EL (cell line): ENCODE measurements at places on chromosomes 7 and 10.

- DNase-seq: no peak
These were observed 105.0 kb downstream of the TRIL start for GRCh38 chr7:28853150-28853549.

- no peak for DNase-seq
These were observed 61.2 kb upstream of the PLA2G12B start for GRCh38 chr10:73015779-73016178.

- peak; percentile 30 for DNase-seq
These were observed 591 bp downstream of the BZW2 start for GRCh38 chr7:16646472-16647072.

- DNase-seq: peak; percentile 80
These were observed 306.2 kb downstream of the BICC1 start for GRCh38 chr10:58818900-58819299.

- DNase-seq: no peak
These were observed 1.2 kb downstream of the TBATA start for GRCh38 chr10:70784016-70784415.

GRCh38 chr10:110179220-110179619 is 28.2 kb upstream of the MXI1 start:
- DNase-seq: no peak

DNA sequence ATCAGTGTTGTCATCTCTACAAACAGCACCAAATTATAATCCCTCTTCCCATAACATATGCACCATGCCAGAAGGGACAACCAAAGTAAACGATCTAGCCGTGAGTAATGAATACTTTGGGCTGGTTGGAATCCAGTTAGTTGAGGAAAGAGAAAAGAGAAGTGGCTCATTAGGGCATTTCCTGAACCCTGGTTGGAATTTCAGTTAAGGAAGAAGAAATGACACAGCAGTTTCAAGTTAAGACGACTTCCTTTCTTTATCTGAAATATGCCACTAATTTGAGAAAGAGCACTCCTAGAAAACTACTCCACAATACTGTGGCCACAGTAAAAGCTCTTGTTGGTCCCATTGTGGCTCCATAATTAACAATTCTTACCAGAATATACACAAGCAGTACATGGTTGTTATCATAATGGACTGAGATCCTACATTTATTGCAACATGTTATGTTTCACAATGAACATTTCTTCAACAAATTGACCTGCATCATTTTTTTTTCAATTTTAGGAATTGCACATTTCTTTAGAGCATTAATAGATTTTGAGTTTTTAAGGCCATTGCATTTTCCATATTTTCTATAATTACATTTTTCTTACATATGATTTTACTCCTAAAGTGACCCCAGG is at the start of gene TFEC:
TSS of gene TFEC (minus strand) at position 113 of the 626 bp plus-strand sequence. CDS start 46,322 bp downstream, outside the sequence.
- DNase-seq: peak; percentile 8

DNA sequence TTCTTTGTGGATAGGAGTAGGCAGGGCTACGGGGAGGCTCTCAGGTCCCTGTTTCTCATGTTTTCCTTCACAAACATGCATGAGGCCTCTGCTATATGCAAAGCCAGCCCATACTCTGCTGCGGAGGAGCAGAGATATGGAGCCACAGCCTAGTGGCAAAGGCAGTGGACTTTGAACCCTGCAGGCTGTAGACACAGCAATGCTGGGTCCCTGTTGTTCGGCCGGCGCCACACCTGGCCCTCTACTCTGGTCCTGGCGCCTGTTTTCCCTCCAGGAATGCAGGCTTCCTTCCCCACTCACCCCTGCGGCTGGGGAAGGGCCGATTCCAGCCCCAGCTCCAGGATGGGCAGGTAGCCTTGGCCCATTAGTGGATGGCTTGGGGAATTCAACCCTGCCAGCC is 11.5 kb downstream of the CLRN3 start:
- no peak for DNase-seq

DNA sequence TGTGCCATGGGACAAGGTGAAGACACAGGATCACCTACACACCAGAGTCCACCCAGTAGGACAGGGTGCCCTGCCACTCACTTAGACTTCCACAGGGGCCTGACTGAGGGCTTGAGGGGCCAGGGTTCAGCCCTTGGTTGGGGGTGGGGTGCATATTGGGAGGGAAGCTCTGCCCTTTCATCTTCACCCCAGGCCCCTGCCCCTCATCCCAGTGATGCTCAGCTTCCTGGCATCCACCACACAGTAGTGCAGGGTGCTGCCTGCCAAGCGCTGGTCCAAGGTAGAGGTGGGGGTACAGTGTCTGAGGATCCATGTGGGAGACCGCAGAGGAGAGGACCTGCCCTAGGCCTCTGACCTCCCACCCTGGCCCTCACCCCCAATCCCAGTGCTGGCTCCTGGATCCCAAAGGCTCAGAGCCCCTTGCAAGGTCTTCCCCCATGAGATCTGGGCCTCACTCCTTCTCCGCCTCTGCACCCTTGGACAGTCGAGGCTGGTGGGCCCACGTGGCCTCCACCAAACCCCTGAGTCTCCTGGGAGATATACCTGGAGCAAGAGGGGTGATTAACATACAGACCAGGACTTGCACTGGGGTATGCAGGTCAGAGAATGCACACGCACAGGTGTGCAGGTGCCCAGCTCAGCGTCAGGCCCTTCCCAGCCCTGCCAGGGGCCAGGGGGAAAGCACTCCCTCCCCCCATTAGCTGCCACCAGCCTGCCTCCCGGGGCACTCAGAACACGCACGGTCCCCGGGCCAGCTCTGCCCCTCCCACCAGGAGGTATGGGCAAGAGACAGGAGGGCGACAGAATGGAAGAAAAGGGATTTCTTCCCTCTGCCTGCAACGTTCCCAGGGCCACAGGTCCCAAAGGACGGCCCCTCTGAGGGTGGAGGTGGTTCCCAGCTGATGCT is 8.6 kb upstream of the IRF5 start:
- DNase-seq: no peak

- DNase-seq: no peak
These were observed 5.6 kb downstream of the TBL2 start for GRCh38 chr7:73572767-73573186.

- peak; percentile 31 for DNase-seq
These were observed 5.6 kb upstream of the IFIT2 start for GRCh38 chr10:89296220-89296648.

GRCh38 chr10:89478739-89479654 is 56.4 kb downstream of the SLC16A12 start:
- no peak for DNase-seq

DNA sequence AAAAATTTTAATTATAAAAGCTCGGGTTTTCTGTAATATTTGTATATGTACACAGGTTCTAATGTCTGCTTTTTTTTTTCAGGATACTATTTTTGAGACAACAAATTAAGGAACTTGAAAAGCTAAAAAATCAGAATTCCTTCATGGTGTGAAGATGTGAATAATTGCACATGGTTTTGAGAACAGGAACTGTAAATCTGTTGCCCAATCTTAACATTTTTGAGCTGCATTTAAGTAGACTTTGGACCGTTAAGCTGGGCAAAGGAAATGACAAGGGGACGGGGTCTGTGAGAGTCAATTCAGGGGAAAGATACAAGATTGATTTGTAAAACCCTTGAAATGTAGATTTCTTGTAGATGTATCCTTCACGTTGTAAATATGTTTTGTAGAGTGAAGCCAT is 57.9 kb upstream of the BAMBI start:
- no peak for DNase-seq

DNA sequence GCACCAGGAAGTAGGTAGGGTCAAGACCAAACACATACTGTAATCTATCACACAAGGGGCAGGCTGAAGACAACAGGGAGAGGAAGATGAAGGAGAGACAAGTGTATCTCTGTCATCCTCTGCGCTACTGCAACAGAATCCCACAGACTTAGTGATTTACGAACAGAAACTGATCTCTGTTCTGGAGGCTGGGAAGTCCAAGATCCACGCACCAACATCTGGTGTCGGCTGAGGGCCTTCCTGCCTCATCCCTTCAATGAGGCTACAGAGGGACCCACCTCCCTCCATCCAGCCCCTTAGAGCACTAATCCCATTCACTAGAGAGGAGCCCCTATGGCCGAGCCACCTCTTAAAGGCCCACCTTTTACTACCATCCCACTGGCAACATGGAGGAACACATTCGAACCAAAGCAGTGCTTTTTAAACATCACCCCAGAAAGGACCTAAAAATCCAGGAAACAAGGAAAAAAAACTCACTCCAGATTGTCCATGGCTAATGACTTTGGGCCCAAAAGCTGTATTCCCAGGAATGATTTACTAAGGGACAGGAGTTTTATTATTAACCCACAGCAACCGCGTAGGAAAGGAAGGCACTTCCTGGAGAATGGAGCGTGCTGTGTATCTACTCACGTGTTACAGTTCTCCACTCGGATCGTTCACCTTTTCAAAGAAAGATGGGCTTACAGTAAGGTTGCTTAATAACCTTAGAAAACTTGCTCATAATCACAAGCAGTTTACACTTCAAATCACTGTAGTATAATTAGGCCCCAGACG is 4.2 kb downstream of the BNIP3 start:
- DNase-seq: no peak

GRCh38 chr7:157568770-157569584 is 232.2 kb downstream of the DNAJB6 start:
- DNase-seq: peak; percentile 18

DNA sequence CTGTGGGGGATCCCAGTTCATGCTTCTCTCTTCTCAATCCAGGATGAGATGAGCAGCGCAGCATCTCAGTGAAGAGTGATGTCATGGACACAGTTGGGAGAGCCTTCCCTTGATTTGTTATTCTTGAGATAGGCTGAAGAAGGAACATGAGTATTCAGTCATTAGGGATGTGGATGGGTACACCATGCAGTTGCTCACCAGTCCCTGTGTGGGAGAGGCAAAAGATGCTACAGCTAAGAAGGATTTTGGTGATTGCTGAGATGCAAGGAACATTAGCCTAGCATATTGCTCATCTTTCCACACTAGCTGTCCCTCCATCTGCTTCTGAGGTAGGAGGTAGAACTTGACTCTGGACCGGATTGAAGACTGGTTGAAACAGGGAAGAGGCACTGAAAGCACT is 179.6 kb downstream of the GALNT17 start:
- no peak for DNase-seq

DNA sequence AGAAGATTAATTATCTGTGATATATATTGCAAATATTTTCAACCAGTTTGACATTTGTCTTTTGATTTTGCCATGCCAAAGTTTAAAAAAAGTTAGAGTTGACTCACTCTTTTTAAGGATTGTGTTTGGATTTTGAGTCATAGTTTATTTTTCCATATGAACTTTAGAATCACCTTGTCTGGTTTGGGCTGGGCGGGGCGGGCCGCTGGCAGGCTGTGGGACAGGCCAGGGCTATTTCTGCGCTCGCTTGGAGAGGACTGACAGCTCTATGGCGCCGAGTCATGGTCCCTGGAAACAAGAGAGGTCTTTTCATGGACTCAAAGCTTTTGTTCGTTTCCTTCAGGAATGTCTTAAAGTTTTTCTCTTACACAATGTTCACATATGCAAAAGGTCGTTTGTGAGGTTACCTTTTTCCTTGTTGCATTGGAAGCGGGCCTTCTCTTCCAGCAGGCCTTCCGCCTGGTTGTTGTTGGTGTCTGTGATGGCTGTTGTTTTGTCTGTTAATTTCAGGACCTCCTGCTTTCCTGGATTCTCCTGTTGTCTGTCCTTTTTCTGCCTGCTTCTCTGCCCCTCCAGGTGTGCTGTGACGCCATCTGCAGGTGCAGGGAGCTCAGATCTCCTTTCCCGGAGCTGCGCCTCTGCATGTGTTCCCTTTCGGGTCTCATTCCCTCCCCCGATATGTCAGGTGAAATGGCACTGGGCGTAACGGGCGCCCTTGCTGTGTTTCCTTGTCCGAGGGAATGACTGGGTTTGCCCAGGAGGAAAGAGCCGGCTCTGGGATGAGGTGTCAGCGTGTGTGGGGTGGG is 53.8 kb downstream of the INPP5A start:
- DNase-seq: peak; percentile 23

DNA sequence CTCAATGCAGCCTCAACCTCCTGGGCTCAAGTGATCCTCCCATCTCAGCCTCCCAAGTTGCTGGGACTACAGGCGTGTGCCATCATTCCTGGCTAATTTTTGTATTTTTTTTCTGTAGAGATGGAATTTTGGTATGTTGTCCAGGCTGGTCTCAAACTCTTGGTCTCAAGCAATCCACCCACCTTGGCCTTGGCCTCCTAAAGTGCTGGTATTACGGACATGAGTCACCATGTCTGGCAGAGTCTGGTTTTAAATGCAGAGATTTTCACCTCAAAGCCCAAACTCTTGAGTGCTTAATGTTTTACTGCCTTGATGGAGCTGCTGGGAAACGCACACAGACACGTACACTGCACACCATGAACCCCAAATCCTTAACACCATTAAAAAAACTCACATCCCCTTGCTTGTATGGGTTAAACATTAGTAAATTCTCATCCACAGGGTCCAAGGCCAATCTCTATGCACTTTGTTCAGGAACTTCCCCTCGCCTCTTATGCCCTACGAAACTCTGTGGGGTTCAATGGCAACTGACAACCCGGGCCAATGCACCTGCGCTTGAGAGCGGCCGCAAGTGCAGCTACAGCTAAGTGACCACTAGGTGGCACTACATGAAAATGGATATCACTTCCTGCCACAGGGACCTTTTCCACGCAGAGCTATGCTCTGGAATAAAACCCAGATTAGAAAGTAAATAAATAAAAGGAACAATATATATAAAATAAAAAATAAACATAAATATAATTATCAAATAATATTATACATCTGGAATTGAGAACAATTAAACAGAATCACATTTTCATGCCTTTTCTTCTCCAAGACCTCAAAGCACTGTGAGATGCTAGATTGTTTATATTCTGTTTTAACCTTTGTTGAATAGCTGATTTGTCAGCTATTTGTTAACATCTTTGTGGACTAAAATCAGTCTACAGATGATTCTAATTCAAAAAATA is 66.9 kb upstream of the AFAP1L2 start:
- peak; percentile 65 for DNase-seq

- peak; percentile 78 for DNase-seq
These were observed 109.1 kb upstream of the TNS3 start for GRCh38 chr7:47690902-47691558.

DNA sequence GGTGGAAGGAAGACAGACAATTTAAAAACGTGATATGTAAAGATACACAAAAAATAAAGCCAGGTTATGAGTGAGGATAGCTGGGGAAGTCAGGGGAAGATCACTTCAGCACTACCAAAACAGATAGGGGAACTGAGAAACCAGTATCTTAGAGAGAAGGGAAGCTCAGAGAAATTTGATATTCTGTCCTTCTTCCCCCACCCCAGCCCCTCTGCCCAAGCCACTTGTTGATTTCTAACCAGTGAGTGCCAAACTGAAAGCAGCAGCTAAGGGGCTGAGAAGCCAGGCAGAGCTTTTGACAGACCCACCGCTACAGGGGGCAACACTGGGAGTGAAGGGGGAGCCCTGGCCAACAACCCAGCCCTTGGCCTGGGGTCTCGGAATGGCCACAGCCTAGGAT is 9.1 kb upstream of the SLC29A3 start:
- DNase-seq: no peak

GRCh38 chr7:71497256-71497946 is 365.5 kb downstream of the GALNT17 start:
- no peak for DNase-seq

DNA sequence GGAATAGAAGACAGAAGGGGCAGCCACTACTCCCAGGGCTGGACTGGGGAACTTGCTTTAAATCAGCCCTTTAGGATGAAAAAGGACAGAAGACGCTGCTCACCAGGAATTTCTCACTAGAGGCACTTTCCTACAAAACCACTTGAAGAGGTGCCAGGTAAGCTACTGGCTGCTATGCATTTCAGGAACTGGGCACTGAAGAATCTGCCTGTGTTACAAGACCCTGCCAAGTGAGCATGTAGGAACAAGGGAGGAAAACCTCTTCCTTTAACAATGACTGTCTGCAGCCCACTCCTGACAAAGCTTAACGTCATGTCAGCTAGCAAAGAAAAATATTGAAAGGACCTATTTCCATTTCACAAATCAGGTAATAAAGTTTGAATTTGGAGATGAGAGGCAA is 5.8 kb upstream of the AGMO start:
- no peak for DNase-seq

GRCh38 chr10:16392531-16393069 is 44.2 kb upstream of the PTER start:
- no peak for DNase-seq
